H9 (cell line): ENCODE measurements at places on chromosomes 16 and 17. TPM values are rescaled to one million over a fixed set of nuclear protein-coding genes. Genes with fewer than 3 reads are reported as not detected.

- no peak overlapping the region for H3K27ac ChIP-seq
- DNase-seq: no peak
- no peaks in the 10 kb centered on the region; the same call in 1 of the 2 replicates for H3K36me3 ChIP-seq
These were observed 3.8 kb upstream of the ANKFN1 start for GRCh38 chr17:56149266-56150036.

DNA sequence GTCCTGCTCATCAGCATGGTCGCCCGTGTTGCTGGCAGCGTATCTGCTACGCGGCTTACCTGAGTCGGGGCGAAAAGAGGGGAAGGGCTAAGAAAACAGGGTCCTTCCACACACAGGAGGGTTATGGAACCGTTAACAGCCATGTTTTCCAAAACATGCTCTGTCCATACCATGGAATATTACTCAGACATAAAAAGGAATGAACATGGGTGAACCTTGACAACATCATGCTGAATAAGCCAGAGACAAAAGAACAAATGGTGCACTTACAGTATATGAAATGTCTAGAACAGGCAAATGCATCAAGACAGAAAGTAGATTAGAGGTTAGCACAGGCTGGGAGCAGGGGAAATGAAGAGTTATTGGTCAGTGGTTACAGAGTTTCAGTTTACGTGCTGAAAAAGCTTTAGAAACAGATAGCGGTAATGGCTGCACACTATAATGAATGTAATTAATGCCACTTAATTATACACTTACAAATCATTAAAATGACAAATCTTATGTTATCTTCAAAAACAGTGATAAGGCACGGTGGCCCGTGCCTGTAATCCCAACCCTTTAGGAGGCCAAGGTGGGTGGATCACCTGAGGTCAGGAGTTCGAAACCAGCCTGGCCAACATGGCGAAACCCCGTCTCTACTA lies 7.8 kb downstream of the NPRL3 start:
- H3K4me3 ChIP-seq: no peak overlapping the region
- H3K4me1 ChIP-seq: no peaks in the 10 kb centered on the region
- no peak overlapping the region for H3K27ac ChIP-seq
- no peak for DNase-seq
- peaks cover 2% of the 10 kb centered on the region; the same call in 1 of the 2 replicates for H3K36me3 ChIP-seq

DNA sequence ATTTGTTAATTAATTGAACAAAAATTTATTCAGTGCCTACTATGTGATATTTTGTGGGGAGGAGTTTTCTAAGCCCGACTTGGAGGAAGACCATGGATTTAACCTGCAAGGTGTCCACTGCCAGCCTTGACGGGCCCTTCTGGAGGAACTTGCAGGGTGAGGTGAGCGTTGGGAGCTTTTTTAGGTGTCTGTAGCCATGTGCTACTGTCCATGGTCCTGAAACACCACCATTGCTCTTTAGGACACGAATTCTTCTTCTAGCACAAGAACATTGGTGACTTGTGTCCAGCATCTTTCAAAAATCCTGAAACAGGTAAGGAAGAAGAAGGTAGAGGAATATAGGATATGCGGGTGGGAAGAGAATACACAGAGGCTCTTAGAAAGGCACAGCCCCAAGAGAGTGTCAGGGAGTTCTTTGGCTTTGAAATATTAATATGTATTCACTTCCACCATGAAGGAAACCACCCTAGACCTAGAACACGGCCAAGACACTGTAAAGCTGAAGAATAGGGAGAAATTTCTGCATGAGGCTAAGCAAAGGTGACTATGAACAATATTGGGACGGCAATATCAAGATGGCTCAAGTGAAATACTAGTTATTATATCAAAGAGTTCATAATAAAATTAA lies 27.9 kb upstream of the OR4D1 start:
- no peaks in the 10 kb centered on the region for H3K36me3 ChIP-seq
- peak; percentile 78 for DNase-seq
- H3K4me1 ChIP-seq: no peaks in the 10 kb centered on the region
- no peak overlapping the region for H3K27ac ChIP-seq

DNA sequence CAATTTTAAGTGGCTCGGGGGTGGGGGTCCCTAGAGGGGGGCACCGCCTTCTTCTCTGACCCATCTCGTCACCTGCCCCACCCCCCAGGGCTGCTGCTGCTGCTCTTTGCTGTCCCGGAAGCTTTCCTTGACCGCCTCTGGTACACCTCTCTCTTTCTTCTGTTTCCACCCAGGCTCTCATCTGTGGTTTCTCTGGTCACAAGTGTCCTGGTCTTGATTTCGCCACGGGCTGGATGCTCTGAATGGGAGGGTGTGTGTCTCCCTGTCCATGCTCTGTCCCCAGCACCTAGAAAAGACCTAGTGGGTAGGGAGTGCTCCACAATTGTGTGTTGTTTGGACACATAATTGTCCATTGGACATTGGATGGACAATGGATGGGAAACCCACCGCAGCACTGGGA lies 134.7 kb upstream of the CIBAR2 start:
- H3K27ac ChIP-seq: no peak overlapping the region
- H3K27me3 ChIP-seq: no peaks in the 10 kb centered on the region
- H3K36me3 ChIP-seq: no peaks in the 10 kb centered on the region
- no peak for DNase-seq
- H3K4me1 ChIP-seq: no peaks in the 10 kb centered on the region
- H3K4me3 ChIP-seq: no peak overlapping the region

GRCh38 chr16:66391726-66392670 lies 25.5 kb downstream of the CDH5 start:
- no peak overlapping the region for H3K4me3 ChIP-seq
- peak; percentile 20 for DNase-seq
- H3K36me3 ChIP-seq: no peaks in the 10 kb centered on the region

GRCh38 chr17:54945671-54946070 lies 22.8 kb downstream of the COX11 start:
- H3K36me3 ChIP-seq: peaks cover 19% of the 10 kb centered on the region; the same call in 2 of the 3 replicates
- no peaks in the 10 kb centered on the region for H3K27me3 ChIP-seq
- H3K4me3 ChIP-seq: no peak overlapping the region
- no peak for DNase-seq
- H3K4me1 ChIP-seq: no peaks in the 10 kb centered on the region

DNA sequence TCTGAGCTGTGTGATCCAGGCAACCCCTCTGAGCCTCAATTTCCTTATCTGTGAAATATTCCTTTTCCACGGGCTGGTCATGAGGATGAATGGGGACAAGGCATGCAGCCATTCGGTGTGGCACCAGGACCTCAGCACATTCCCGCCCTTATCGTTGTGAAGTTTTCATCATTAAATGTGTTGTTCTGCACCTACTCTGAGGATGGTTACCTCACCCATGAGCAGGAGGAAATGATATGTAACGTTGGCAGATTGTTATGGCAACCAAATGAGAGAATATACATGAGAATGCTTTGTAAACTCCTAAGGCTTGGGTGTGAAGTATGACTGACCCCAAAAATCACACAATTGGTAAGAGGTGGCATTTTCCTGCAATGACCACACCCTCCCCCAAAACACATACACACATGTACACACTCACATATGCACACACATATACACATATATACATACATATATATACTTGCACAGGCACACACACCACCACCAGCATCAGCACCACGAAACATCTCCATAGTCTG lies 39.5 kb downstream of the SMARCE1 start:
- H3K27me3 ChIP-seq: no peaks in the 10 kb centered on the region
- H3K4me1 ChIP-seq: peaks cover 5% of the 10 kb centered on the region; the same call in 1 of the 2 replicates
- no peak overlapping the region for H3K27ac ChIP-seq
- no peak for DNase-seq
- no peak overlapping the region for H3K4me3 ChIP-seq

KRTAP9-4 gene
- total RNA-seq: not detected in 2 replicates

CD7 gene
- total RNA-seq: 0.22 and 0.35 TPM in 2 replicates

HASPIN gene
- total RNA-seq: 26.6 and 26.7 TPM in 2 replicates

CDRT15 gene
- total RNA-seq: not detected in 2 replicates

WNK4 gene
- total RNA-seq: 1.9 and 2.6 TPM in 2 replicates

HOXB4 gene
- not detected in 2 replicates for total RNA-seq

SMURF2 gene
- 33.0 and 35.3 TPM in 2 replicates for total RNA-seq
